ENCODE measurements at places on chromosomes 11 and 22.

GRCh38 chr11:39209981-39210380, 2249.5 kb downstream of the LRRC4C start:
- DNase-seq: no peak

DNA sequence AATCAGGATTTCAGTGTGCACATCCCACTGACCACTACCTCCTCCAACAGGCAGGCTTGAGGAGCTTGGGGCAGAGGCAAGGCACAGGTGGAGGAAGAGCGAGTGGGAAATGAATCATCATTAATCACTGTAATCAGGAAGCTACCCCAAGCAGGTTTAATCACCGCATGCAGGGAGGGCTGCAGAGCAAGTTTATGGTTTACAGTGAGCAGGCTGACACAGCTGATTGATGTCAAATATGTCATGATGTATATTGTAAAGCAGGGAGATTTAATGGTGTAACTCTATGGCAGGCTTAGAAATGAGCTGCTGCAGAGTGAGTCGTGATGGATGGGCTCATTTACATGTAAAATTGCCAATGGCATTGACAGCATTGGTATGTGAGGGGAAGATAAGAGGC, 441.0 kb downstream of the NTM start:
- DNase-seq: no peak

DNA sequence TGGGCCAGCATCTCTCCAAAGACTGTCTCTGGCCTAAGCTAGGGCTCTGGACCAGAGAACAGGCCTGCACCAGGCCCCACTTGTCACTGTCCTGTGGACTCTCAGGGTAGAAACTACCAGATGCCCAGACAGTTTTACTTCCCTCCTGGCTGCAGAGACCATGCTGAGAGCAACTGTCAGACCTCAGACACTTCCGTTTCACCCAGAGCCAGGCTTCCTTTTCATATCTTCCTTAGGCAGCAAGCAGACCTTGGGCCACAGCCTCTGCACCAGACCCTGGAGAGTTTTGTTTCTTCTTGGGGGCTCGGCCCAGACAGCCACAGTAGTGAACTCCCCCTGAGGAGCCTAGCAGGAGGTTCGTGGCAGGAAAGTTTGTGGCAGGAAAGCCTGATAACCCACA, 12.1 kb upstream of the FCHSD2 start:
- no peak for DNase-seq

- no peak for DNase-seq
Observed at GRCh38 chr11:70031631-70032469, 46.3 kb upstream of the ANO1 start.

- no peak for DNase-seq
Observed at GRCh38 chr11:50182486-50182885, 149.8 kb downstream of the OR4C45 start.

- DNase-seq: no peak
Observed at GRCh38 chr11:61840371-61840770, 12.3 kb downstream of the FADS2 start.

GRCh38 chr11:30510750-30511149, 75.4 kb downstream of the MPPED2 start:
- no peak for DNase-seq

GRCh38 chr11:44581246-44581645, 15.8 kb downstream of the CD82 start:
- no peak for DNase-seq

DNA sequence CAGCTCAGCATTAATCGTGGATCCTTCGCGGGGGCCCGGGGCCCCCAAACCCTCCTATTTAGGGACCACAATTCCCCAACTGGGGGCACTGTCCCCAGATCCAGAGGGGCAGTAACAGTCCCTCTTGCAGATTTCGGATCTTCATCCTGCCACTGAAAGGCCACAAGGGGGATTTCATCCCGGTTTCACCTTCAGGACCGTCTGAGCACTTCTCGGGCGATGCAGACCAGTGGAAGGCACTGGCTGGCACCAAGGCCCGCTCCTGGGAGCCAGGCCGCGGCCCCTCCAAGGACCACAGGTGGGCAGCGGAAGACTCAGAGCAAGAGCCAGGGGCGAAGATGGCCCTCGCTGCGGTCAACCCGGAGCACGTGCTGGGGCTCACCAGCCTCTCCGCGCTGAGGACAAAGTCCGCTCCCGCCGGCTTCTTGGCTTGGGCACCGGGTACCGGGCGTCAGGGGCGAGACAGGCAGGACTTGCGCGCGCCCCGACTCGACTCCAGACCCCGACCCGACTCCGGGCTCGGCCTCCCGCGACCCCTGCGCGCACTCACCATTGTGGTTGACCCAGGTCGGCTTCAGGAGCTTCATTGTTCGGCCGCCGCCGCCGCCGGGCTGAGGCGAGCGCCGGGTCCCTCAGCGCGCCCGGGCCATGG, 517 bp downstream of the HIRA start:
- DNase-seq: no peak

- DNase-seq: no peak
Observed at GRCh38 chr11:2434008-2434407, 10.3 kb downstream of the TRPM5 start.

DNA sequence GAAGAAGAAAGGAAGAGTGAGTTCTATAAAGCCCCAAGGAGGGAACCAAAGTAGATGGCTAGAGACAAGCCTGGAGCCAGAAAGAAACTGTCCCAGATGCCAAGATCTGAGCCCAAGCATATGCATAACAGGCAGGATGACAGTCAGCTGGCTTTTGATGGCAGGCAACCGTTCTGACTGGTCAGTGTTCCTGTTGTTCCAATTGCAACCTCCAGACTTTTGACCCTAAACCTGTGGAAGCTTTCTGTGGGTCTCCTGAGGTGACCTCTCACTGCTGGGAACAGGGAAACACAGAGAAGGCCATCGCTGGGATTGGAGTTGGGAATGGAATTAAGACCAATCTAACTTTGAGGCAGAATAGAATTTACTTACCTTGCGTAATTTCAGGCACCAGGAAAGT, 21.6 kb upstream of the NNMT start:
- no peak for DNase-seq

Measured in DMS 273 treated with DMSO at 0.1 percent for 48 hours (cell line).